ENCODE measurements at places on chromosomes 12 and 14.

- DNase-seq = no peak
Observed at GRCh38 chr14:51715742-51716141, 64.0 kb downstream of the FRMD6 start.

GRCh38 chr14:72741826-72742117, 152.1 kb downstream of the DPF3 start:
- no peak for DNase-seq

GRCh38 chr12:84696281-84696680, 216.3 kb downstream of the SLC6A15 start:
- DNase-seq = peak; percentile 26

DNA sequence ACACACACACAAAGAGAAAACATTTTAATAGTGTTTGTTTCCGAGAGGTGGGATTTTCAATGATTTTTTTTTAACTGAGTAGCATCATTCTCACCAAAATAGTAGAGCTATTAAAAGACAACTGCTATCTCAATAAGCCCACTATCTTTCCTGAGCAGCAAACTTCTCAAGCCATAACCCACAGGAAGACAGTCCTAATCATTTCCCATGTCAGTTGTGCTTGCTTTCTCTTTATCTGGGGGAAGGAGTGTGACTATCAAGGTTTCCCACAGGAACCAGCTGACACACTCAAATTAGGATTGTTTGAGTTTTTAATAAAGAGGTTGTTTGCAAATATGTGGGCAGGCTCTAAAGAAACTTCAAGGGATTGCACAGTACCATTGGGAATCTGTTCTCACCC, 4.9 kb upstream of the MAX start:
- DNase-seq = no peak

DNA sequence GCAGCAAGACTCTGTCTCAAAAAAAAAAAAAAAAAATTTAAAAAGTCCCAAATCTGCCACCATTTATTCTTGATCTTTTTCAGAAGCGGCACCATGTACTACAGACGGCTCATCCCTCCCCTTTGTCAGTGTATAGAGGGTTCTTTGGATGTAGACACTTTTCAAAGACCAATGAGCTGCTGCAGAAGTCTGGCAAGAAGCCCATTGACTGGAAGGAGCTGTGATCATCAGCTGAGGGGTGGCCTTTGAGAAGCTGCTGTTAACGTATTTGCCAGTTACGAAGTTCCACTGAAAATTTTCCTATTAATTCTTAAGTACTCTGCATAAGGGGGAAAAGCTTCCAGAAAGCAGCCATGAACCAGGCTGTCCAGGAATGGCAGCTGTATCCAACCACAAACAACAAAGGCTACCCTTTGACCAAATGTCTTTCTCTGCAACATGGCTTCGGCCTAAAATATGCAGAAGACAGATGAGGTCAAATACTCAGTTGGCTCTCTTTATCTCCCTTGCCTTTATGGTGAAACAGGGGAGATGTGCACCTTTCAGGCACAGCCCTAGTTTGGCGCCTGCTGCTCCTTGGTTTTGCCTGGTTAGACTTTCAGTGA, 6.5 kb upstream of the ACACB start:
- DNase-seq = no peak

- DNase-seq = no peak
Observed at GRCh38 chr12:120825337-120825736, 78.8 kb downstream of the SPPL3 start.

GRCh38 chr14:99033951-99034350, 238.0 kb downstream of the BCL11B start:
- no peak for DNase-seq

GRCh38 chr12:51524386-51524901, 66.6 kb upstream of the SCN8A start:
- no peak for DNase-seq

DNA sequence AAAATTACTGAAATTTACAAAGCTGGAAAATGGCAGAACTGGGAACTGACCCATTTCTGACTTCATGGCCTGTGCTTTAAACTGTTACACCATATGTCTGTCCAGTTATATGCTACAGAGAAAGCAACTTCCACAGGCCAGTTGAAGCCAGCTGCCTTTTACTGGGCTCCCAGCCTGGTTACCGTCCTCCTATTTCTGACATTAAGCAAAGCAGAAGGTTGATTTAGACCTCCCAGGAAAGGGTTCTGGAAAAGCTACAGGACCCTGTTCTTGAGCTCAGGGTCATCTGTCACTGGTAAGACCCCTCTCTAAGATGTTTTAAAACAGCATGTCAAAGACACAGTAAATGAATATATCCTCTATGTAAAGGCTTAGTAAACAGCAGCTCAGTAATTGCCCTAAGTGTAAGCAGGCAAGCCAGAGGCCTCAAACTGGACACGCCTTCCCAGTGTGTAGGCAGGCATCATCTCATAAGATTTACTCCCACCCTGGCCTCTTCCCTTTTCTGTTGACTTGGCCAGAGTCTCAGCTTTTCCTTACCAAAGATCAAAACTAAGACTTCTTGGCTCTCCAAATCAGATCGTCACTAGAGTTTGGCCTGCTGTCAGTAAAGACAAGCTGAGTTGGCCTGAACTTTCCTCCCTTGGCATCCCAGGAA, 55.4 kb upstream of the RNU6-8 start:
- DNase-seq = no peak

GRCh38 chr14:94989946-94990345, 167.4 kb downstream of the DICER1 start:
- no peak for DNase-seq

DNA sequence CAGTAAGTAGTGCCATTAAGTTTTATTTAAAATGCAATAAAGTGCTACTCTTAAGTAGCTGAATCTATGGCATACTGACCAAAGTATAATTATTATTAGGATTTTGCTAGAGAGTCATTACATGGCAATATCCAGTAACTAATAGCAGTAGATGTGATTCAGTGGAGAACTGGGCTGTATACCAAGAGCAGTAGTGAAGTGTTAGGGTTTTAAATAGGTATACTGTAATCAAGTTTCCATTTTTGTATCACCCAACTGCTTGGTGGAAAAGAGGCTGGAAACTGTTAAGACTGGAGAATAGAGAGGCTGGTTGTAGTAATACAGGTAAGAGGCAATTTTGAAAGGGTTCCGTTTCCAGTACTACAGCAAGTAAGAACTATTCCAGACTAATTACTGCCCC, 13.3 kb upstream of the LLPH start:
- no peak for DNase-seq

GRCh38 chr12:95463050-95463449, 10.9 kb upstream of the METAP2 start:
- DNase-seq = no peak

- no peak for DNase-seq
Observed at GRCh38 chr12:28032811-28033537, 60.4 kb upstream of the PTHLH start.

GRCh38 chr12:51932218-51933076, 19.1 kb upstream of the ACVR1B start:
- no peak for DNase-seq

GRCh38 chr12:22702690-22703089, 77.7 kb downstream of the ETNK1 start:
- no peak for DNase-seq

DNA sequence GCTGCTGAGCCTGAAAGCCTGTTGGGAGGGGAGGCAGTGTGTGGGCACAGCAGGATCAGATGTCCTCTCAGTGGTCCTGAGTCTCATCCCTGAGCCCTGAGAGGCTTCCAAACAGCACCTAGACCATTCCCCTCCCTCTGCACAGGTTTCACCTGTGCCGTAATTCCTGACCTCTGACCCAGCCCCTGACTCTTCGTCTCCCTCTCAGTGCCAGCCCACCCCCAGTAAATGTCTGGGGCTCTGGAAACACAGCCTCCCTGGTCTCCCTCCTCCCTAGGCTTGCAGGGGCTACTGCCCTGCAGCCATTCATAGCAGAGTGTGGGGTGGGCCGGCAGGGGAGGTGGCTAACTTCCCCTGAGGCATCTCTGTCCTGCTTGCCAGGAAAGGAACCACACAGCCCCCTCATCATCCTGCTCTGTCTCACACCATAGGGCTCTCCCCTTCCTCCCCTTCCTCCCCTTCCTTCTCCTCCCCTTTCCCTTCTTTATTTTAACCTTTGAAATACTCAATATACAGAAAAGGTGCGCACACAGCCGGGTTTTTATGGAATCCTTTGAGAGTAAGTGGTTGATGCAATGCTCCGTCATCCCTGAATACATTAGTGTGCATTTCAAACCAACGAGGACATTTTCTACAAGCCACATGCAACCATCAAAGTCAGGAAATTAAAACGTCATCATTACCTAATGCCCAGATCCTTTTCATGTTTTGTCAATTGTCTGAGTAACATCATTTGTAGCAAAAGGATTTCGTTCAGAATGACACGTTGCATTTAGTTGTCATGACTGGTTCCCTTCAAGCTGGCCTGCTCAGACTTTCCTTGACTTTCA, 67.0 kb downstream of the PRMT8 start:
- no peak for DNase-seq

GRCh38 chr12:122028165-122028904, 6.7 kb downstream of the BCL7A start:
- DNase-seq = no peak

DNA sequence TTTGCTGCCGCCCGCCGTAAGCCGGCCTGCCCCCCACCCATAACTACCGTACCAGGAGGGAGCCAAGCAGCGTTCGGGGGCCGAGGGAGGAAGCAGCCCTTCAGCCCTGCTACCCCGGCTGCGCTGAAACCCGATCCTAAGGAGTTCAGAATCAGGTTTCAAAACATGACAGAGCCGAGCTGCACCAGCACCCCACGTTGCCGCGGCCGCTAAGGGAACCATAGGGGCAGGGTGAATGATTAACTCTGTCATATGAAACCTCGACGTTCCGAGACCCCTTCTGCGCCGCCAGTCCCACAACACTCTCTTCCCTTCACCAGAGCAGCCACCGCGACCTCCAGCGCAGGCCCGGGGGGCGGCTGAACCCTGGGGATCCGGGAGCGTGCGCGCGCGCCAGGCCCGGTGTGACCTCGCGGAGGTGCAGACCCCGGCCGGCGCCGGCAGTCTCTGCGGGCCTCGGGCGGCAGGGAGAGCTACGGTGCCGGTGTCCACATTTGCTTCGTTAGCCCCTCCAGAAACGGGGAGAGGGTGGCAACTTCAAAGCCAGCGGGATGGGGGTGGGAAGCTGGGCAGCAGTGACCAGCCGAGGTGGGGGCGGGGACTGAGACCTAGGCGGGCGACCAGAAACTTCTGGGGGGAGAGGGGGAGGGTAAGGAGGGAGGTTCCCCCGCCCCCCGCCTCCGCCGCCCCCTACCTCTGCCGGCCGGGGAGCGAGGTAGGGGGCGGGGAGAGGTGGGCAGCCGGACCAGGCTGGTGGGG, 1.6 kb downstream of the SIX4 start:
- DNase-seq = peak; percentile 66

DNA sequence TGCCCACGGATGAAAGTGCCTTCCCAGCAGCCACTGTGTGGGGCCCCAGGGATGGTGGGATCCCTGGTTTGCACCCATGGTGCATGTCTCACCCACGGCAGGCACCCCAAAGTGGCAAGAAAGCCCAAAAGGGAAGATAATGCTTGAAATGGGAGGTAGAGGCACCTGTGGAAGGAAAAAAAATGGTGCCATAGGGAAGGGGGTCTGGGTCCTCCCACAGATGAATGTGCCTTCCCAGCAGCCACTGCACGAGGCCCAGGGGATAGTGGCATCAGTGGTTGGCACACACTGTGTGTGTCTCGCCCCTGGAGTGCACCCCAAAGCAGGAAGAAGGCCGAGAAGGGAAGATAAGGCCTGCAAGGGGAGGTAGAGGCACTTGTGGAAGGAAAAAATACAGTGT, 264.2 kb downstream of the ALG10 start:
- DNase-seq = no peak

DNA sequence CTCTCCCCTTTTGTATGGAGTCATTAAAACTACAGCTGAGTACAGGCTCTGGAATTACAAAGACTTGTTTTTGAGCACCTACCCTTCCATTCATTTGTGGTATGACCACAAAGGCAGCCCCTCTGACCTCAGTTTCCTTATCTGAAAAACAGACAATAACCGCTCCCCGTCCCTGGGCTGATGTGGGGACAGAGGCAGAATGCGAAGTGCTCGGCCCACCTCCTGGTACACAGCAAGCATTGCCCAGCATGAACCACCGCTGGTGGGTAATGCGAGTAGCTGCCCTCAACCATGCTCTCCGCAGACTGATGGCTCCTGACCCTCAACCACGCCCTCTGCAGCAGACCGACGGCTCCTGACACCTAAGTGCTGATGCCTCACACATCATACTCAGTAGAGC, 22.4 kb downstream of the P2RX2 start:
- DNase-seq = no peak

- no peak for DNase-seq
Observed at GRCh38 chr14:63964113-63964512, 111.3 kb downstream of the SYNE2 start.

DNA sequence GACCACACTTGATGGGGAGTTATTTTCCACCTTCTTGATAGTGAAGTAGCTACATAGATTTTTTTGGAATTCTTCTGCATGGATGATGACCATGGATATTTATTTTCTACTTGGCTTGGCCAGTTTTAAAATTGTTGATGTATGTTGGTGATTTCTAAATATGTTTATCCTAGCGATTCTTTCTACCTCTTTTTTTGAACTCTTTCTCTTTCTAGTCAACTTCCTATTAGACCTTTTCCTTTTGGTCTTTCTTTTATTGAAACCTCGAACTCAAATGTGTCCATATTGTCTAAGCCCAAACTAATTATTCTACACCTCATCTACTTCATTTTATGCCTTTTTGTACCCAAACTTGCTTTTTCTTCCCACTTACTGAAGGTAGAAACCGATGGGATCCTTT, 37.0 kb downstream of the CCDC91 start:
- DNase-seq = no peak

DNA sequence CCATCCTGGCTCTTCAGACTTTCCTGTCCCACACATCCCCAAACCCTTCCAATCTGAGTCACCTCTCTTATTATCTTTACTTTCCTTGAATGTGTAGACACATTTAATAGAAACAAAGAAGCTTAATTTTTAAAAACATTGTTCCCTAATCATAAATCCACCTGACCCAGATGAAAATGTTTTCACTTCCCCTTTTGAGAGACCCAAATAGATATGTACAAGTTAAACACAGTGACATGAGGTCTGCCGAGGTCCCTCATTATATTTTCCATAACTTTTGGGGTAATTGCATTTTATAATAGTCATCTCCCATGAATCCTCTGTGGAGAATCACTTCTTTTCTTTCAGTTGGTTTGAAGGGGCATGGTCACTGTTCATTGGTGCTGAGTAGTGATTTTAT, 191.1 kb downstream of the GRIN2B start:
- DNase-seq = no peak

- peak; percentile 72 for DNase-seq
Observed at GRCh38 chr14:20530771-20531571, 25.6 kb downstream of the RNASE10 start.

- no peak for DNase-seq
Observed at GRCh38 chr12:125050446-125050845, 14.8 kb upstream of the AACS start.

GRCh38 chr12:93237235-93237915, 140.3 kb upstream of the NUDT4 start:
- DNase-seq = peak; percentile 9
